SK-N-SH (cell line): ENCODE measurements at places on chromosomes 6 and 20.

- H3K27me3 ChIP-seq, result peaks cover 15% of the 10 kb centered on the region; the same call in 1 of the 2 replicates
- H3K27ac ChIP-seq, result no peak overlapping the region
- H3K4me3 ChIP-seq, result no peak overlapping the region
- no peaks in the 10 kb centered on the region for H3K4me1 ChIP-seq
Measured at GRCh38 chr20:56998438-56998837, 268.0 kb downstream of the BMP7 start.

GRCh38 chr6:62465206-62465605 is 179.2 kb upstream of the KHDRBS2 start:
- no peaks in the 10 kb centered on the region for H3K36me3 ChIP-seq
- no peak overlapping the region for H3K27ac ChIP-seq
- no peaks in the 10 kb centered on the region for H3K27me3 ChIP-seq
- H3K4me1 ChIP-seq, result no peaks in the 10 kb centered on the region
- H3K4me3 ChIP-seq, result no peak overlapping the region

DNA sequence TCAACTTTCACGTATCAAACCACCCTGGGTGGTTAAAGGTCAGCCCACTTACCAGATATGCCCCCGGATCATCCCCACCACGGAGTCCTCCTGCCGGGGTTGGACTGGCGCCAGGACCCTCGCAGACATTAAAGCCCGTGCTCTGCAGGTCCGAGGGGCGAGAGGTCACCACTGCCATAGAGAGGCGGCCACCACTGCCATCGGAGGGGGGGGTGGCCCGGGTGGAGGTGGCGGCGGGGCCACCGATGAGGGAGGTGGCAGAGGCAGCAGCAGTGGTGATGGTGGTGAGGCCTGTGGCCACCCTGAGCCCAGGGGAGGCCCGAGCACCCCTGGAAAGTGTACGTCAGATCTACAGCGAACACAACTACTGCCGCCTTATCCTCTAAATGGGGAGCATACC is 76.3 kb downstream of the ASXL1 start:
- DNase-seq, result peak; percentile 17
- no peaks in the 10 kb centered on the region for H3K4me1 ChIP-seq
- H3K27me3 ChIP-seq, result no peaks in the 10 kb centered on the region
- H3K27ac ChIP-seq, result no peak overlapping the region; the same call in 1 of the 2 replicates

- no peak for DNase-seq
- no peaks in the 10 kb centered on the region for H3K27me3 ChIP-seq
- no peak overlapping the region for H3K4me3 ChIP-seq
- no peak overlapping the region for H3K27ac ChIP-seq
- H3K4me1 ChIP-seq, result no peaks in the 10 kb centered on the region
Measured at GRCh38 chr20:1636621-1637020, 16.8 kb upstream of the SIRPB1 start.
